Amniotic stem cell (primary cell): ENCODE measurements at places on chromosomes 16 and 17.

DNA sequence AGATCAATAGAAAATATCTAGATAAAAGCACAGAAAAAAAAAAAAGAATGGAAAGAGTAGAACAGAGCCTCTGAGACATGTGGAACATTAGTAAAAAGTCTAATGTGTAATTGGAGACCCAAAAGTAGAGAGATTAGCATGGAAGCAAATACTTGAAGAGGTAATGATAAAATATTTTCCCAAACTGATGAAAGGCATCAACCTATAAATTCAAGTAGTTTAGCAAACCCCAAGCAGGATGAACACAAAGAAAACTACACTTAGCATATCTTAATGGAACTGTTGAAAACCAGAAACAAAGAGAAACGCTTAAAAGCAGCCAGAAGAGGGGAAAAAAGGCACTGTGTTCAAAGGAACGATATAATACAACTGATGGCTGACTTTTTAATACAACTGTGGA is 16.4 kb downstream of the NF1 start:
- DNase-seq = no peak

DNA sequence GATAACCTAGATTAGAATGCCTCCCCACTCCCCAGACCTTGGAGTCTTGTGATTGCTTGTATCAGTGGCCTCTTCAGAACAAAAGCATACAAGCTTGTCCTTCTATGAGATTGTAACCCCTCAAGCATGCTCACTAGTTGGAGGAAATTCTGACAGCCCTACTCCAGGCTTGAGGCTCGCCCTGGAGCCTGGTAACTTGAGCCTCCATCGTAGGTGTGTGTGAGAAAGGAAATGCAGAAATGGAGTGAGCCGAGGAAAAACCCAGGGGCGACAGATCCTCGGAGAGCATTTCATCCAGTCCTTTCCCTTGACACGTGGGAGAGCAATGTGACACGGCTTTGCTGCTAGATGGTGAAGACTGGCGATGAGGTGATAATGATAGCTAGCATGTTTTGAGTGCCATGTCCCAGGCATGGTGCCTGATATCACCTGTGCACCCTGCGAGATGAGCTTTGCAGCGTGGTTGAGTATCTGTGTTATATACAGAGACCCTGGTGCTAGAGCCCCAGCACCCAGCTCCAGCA is 31.2 kb downstream of the GNAO1 start:
- DNase-seq = no peak

DNA sequence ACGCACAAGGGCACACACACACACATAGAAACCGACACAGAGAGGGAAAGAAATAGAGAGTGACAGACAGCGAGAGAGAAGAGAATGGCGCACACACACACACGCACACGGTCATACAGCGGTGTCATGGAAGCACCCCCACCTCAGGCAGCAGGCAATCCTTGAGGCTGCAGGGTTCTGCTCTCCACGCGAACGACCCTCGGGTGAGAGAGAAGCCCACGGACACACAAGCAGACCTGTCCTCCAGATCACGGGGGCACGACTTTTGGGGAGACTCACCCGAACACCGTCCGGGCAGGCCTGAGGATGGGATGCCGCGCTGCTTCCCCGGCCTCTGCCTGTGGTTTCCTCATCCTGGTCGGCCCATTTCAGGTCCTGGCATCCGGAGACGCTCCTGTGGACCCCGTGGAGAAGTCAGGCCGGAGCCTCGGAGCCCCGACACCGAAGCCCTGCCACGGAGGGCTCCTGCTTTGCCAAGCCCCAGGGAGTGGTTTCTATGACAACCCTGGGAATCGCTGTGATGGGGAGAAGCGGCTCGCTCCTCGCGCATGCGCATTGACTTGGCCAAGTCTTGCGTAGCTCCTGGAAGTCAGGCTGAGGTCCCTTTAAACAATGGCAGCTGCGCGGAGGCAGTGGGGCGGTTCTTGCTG is 118.2 kb upstream of the KCNJ18 start:
- DNase-seq = no peak

- peak; percentile 5 for DNase-seq
Observed at GRCh38 chr17:8846768-8847211, 20.7 kb downstream of the PIK3R6 start.

- no peak for DNase-seq
Observed at GRCh38 chr17:79202480-79202879, 127.9 kb downstream of the ENGASE start.

DNA sequence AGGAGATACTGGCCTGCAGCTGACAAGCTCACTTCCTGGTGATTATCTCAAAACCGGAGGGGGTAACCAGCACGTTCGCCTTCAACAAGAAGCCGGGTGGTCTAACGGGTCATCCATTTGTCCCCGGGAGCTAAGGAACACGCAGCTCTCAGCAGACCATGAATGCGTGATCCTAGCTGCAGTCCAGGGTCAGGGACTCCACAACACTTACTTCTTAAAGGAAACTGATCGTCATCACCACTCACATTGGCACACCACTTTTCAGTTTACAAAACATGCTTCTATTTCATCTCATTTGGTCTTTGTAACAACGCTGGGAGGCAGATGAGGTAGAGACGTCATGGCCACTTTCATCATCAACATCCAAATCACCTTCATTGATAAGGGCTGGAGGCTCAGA is 25.2 kb downstream of the COTL1 start:
- DNase-seq = no peak
